ENCODE measurements at places on chromosomes 11 and 22.

DNA sequence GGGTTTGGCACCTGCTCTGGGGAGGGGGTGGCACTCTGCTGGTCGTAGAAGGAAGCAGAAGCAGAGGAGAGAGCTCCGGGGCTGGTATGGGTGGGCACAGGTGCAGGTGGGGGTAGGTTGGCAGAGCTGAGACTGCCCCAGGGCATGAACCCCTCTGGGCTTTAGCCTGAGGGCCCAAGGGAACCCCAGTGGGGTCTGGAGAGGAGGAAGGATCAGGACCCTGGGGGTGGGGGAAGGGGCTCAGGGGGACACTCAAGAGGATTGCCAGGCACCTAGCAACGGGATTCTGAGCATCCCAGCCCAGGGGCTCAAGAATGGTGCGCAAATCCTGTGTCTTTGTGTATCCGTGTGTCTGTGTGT, 6.3 kb downstream of the ALDH3B2 start:
- no peak for DNase-seq

DNA sequence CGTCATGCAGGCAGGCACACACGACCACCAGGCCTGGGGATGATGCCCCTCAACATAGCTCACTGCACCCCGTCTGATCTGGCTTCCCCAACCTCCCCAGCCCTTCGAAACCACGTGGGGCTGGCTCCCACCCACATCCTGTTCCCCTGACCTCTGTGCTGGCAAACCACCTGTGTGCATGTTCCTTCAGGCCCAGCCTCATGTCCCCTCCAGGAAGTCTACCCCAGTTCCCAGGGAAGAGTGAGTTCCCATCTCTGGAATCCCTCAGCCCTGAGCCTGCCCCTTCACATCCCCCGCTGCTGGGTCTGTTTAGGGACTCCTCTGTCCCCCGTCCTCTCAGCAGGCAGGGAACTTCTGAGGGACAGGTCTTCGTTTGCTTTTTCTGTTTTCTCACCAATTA, 7.1 kb downstream of the SLC7A4 start:
- no peak for DNase-seq

- DNase-seq: peak; percentile 86
Measured at GRCh38 chr11:75562048-75562835, at the start of gene SERPINH1. TSS of gene SERPINH1 (plus strand) at chr11:75562253. CDS start at chr11:75566350, 4,097 bp downstream.

GRCh38 chr11:83694191-83694910, 408.2 kb upstream of the CCDC90B start:
- DNase-seq: no peak

DNA sequence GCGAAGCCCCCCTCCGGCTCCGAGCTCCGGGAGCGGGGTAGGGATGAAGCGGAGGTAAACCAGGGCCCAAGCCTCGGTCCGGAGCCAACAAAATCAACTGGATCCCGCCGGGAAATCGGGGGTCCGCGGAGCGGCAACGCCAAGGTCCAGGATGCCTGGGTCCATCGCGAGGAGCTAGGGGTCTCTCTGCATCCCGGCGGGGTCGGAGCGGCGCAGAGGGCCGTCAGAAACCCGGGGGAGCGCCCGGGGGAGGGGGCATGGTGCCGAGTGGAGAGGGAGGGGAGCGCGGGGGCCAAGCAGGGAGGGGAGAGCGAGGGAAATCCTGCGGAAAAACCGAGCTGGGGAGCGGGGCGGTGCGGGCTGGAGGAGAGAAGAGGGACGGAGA, 51.8 kb downstream of the SLC22A12 start:
- no peak for DNase-seq

DNA sequence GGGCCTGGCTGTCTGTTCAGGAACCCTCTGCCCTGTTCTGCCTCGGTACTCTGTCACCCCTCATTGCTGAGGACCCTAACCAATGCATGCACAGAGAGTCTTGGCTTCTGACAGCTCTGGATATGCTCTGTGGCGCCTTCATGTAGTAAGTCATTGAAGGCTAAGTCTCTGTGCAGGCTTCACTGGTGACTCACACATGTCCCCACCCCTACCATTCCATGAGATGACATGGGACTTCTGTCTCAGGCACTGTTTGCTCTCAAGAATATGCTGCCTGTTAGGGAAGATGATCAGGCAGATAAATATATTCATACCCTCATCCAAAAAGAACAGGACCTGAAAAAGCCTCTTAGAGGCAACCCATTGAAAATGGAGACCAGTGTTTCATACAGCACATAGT, 43.6 kb upstream of the HORMAD2 start:
- no peak for DNase-seq

DNA sequence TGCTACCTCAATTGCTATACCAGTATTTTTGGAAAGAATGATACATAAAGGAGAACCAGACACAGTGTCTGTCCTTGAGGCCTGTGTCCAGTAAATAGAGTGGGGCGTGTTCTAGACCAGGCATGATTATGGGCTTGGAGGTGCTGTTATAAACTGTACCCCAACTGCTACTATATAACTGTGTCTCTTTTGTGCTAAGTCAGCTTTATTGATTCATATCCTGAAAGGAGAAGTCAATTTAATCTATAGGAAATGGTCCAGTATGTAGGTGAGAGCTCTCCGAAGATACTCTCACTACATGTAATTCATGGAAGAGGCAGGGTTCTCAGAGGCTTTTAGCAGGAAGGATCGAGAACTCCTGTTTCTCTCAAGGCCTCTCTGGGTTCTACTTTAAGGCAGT, 334.3 kb downstream of the TMEM135 start:
- DNase-seq: no peak

GRCh38 chr22:50098052-50098451, 8.2 kb downstream of the MOV10L1 start:
- DNase-seq: no peak

DNA sequence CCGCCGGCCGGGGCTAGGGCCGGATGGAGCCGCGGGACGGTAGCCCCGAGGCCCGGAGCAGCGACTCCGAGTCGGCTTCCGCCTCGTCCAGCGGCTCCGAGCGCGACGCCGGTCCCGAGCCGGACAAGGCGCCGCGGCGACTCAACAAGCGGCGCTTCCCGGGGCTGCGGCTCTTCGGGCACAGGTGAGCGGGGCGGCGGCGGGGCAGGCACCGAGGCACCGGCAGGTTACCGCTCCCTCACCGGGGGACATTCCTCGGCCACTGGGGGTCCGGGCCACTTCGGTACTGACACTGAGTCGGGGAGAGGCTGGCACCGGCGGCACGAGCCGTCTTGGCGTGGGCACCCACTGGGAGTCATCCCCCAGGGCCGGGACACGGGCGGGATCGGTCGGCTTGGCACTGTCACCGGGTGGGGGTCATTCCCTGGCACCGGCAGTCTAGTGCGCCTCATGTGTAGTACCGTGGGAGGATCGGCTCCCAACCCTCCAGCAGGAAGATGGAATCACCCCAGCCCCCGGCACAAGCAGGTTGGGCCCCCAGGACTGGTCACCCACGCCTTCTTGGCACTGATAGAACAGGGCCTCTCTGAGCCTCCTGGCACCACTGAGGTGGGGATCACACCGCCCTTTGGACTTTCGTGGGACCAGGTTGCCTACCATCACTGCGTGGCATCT, 511 bp downstream of the DGKZ start:
- DNase-seq: peak; percentile 37

GRCh38 chr22:50498322-50498890, 9.1 kb downstream of the LMF2 start:
- no peak for DNase-seq

DNA sequence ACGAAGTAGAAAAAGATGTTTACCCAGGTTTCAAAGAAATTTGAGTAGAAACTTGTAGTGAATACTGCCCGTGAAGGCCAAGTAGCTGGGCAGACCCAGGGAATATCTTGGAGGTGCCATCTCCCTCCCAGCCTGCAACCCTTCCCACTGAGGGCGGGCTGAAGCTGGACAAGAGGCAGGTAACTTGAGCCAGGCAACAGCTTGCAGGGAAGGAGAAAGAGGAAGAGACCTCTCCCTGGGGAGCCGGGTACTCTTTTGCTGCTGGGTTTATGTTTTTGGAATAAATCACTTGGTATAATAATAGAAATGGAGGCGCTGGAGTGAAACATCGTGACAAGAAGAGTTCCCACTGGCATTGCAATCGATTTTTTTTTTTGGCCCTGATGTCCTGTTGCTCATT, 49.4 kb upstream of the JAM3 start:
- no peak for DNase-seq

DNA sequence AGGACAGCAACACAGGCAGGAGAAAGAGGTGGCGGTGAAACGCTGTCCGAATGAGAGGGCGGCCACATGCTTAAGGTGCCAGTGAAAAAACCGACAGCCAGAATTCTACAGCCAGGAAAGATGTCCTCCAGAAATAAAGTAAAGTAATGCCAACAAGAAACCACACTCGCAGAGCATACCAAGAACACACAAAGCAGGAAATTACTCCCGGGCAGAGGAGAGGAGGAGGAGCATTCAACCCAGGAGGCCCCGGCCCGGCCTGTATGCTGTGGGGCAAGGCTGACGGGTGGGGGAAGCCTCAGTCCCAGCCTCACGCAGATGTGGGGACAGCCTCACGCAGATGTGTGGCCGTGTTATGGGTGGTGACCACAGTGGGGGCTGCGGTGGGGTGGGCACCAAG, 28.0 kb downstream of the CHID1 start:
- DNase-seq: no peak

GRCh38 chr11:36095716-36096115, 151.9 kb downstream of the LDLRAD3 start:
- no peak for DNase-seq

- DNase-seq: no peak
Measured at GRCh38 chr11:34823639-34824038, 92.5 kb downstream of the APIP start.

DNA sequence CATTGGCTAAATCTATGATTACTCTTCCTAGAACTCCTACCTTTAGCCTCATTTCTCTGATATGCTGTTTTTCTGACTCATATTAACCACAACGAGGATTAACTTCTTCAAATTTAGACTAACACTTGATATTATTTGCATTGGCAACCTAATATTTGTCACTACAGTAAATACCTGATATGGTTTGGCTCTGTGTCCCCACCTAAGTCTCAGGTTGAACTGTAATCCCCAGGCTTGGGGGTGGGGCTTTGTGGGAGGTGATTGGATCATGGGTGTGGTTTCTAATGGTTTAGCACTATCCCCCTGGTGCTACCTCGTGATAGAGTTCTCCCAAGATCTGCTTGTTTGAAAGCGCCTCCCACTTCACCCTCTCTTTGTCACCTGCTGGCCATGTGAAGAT, 17.1 kb upstream of the MED17 start:
- no peak for DNase-seq

GRCh38 chr11:76280151-76280881, 74.0 kb upstream of the WNT11 start:
- no peak for DNase-seq

GRCh38 chr22:22920910-22921550, 33.4 kb downstream of the IGLL5 start:
- no peak for DNase-seq

- DNase-seq: no peak
Measured at GRCh38 chr11:47272706-47273105, 2.8 kb downstream of the MADD start.

GRCh38 chr11:34185926-34186841, 80.8 kb downstream of the NAT10 start:
- DNase-seq: no peak

- no peak for DNase-seq
Measured at GRCh38 chr22:29670626-29671025, 49.2 kb upstream of the CABP7 start.

- DNase-seq: no peak
Measured at GRCh38 chr11:63534895-63535461, 1.6 kb upstream of the PLAAT4 start.

- DNase-seq: no peak
Measured at GRCh38 chr22:46902436-46902835, 140.0 kb downstream of the TBC1D22A start.

DNA sequence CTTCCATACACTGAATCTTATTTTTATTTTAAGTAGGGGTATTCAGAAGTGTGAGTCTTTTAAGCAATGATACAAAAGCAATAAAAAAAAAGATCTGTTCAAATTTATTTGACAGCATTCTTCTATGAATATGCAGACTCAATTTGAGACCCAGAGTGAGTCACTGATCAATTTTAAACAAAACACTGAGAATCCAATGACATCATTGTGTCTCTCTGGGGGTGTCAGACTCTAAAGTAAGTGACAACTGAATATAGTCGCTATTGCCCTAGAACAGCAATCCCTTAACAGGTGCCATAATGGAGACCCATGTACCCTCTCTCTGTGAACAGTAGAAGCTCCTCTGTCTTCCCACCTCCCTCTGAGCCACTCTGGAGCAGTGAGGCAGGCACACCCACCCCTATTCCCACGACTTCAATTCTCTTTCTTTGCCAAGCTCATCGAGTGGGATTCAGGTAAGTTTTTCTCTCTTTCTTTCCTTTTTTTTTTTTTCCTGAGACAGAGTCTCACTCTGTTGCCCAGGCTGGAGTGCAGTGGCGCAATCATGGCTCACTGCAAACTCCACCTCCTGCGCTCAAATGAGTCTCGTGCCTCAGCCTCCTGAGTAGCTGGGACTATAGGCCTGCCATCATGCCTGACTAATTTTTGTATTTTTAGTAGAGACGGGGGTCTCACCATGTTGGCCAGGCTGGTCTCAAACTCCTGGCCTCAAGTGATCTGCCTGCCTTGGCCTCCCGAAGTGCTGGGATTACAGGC, 5.1 kb upstream of the RPS3 start:
- DNase-seq: no peak

GRCh38 chr22:42803389-42803788, 53.7 kb downstream of the ARFGAP3 start:
- DNase-seq: peak; percentile 80

DNA sequence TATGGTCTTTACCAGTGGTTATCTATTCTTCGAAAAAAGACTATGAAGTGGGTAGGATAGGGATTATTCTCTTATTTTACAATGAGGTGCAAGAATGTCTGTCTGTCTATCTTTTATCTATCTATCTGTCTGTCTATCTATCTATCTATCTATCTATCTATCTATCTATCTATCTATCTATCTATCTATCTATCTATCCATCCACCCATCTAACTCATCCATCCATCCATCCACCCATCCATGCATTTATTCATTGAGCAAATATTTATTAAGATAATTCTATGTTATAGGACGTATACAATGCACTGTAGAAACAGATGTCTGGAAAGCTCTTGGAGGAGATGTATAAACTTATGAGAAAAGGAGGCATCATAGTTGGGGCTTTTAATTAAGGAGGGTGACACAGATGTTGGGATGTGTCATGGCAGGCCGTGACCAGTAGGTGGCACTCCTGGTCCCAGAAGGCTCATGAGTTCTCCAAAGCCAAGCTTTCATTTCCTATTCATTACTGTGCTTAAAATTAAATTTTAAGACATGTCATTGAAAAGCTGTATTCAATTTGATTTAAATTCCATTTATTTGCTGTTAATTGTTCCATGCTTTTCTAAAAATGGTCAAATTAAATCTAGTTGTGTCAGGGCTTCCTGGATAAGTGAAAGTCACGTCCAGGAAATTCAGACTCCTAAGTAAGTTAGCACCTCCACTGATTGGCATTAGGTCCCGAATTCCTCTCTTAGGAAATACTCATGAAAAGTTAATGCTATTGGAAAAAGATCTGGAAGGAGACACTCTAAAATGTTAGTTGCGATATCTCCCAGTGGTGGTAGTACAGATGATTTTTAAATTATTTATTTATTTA, 19.0 kb upstream of the E2F8 start:
- DNase-seq: peak; percentile 15

- DNase-seq: no peak
Measured at GRCh38 chr11:62794201-62794775, 2.5 kb upstream of the TMEM223 start.
